ENCODE measurements at places on chromosomes 11 and 22.

DNA sequence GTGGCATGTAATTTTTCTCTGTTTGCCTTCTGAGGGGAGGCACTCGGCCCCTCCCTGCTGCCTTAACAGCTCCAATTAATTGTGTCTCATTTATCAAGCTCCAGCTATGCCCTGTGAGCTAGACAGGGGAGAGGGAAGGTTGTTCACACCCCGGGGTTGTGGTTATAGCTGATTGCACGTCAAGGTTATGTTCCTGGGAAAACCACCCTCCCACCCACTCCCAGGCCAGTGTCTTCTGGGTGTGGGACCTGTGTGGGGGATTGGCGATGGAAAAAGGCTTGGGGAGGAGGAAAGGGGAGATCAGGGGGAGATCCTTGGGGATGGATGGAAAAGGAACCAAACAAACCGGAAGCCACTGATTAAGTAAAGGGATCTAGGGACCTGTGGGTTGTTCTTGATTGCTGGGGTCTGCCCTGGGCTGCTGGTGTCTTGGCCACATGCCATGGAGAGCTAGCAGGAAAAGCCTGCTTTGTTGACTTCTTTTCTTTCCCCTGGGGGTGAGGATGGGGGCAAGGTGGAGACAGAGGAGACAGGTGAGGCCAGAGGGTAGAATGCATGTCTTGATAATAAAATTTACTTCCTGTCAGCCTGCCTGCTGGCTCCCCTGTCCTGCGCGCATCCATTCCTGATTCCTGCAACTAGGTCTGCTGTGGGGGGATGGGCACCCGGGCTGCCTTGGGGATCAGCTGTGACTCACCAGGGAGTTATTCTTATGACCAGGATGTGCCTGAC, 13.5 kb upstream of the SORL1-AS1 start:
- peak; percentile 55 for DNase-seq

DNA sequence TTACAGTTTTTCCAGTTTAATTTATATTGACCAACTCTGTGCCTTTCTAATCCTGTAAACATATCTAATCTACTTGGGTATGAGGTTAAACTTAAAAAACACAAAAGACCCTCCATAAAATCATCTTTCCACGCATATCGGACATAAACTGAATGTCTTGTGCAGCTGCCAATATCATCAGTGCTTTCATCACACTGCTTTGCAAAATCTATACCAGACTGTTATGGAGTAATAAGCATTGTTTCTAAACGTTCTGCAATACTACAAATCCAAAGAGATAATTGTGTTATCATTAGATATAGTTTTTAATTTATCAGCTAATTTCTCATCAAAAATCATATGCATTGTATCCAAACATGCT, 36.1 kb upstream of the AMPD3 start:
- DNase-seq = no peak

DNA sequence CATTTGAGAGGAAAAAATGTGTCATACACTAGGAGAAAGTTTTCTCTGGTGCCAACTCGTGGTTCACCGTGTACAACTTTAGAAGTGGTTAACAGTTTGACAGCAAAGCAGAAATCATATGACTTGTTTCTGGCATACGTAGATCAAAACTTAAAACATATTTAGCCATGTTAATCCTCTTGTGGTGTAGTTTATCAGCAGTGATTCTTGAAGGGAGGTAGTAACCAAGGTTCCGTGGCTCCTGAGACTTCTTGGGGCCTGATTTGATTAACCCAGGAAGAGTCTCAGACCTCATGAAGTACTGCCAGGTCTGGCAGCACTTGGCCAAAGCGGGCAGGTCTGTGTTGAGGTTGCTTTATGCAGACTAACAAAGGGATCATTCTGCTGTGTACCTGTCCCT, 40.5 kb downstream of the SREBF2 start:
- no peak for DNase-seq

- DNase-seq = peak; percentile 7
Observed at GRCh38 chr11:99370549-99371216, 349.9 kb downstream of the CNTN5 start.

- DNase-seq = no peak
Observed at GRCh38 chr22:30978304-30978962, 9.4 kb downstream of the TUG1 start.

GRCh38 chr11:34348919-34349318, 8.9 kb downstream of the ABTB2 start:
- DNase-seq = no peak

All from NCI-H524 treated with DMSO at 0.1 percent for 48 hours (cell line).